Effector CD4-positive, alpha-beta T cell (primary cell): ENCODE measurements at places on chromosomes 2 and 18.

DNA sequence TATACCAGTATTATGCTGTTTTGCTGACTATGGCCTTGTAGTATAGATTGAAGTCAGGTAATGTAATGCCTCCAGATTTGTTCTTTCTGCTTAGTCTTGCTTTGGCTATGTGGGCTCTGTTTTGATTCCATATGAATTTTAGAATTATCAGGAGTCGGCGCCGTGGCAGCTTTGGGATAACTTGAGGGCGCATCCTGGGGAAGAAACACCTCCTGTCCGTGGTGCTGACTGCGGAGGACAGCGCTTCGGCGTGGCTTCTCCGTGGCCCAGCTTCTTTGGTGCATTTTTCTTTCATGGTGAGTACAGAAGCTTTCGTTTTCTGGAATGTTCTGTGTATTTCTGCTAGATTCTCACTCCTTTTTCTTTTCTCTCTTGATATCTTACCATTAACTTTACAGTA, 25.2 kb downstream of the CCDC74A start:
- no peak for DNase-seq

- no peak for DNase-seq
Measured at GRCh38 chr2:42906557-42907411, 114.4 kb upstream of the HAAO start.

- DNase-seq: no peak
Measured at GRCh38 chr2:133414486-133415209, 153.6 kb downstream of the NCKAP5 start.

- no peak for DNase-seq
Measured at GRCh38 chr2:212249451-212249850, 289.2 kb downstream of the ERBB4 start.

DNA sequence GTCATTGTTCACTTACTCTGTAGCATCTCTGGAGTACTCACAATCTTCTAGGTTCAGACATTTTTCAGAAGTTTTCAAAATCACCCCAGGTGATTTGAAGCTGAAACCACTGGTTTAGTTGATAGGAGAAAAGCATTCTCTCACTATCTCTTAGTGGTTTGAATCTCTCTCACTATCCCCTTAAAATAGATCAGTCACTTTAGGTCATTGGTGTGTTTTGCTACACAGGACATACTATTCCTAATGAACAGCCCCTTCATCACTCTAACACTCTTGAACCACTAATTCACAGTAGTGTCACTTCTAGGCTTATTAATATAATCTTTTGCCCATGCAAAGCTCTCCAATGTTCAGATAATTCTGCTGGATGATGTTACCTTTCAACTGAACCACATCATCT, 34.5 kb downstream of the LYPD6 start:
- DNase-seq: no peak

DNA sequence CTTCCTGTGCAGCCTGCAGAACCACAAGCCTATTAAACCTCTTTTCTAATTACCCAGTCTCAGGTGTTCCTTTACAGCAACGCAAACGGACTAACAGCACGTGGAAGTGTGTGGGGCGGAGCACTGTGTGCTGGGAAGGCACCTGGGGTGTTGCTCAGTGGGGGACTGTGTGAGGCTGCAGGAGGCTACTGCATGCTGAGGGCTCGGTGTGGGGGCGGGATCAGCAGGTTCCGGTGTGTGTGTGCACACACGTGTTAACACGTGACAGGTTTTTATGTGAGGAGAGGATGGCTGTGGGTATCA, 58.9 kb downstream of the ANKMY1 start:
- no peak for DNase-seq

GRCh38 chr2:160144280-160144990, 55.6 kb downstream of the ITGB6 start:
- DNase-seq: no peak

- DNase-seq: no peak
Measured at GRCh38 chr2:81976998-81977397, 1672.4 kb upstream of the LRRTM1 start.

- DNase-seq: no peak
Measured at GRCh38 chr18:23307567-23308295, 145.4 kb upstream of the RIOK3 start.

DNA sequence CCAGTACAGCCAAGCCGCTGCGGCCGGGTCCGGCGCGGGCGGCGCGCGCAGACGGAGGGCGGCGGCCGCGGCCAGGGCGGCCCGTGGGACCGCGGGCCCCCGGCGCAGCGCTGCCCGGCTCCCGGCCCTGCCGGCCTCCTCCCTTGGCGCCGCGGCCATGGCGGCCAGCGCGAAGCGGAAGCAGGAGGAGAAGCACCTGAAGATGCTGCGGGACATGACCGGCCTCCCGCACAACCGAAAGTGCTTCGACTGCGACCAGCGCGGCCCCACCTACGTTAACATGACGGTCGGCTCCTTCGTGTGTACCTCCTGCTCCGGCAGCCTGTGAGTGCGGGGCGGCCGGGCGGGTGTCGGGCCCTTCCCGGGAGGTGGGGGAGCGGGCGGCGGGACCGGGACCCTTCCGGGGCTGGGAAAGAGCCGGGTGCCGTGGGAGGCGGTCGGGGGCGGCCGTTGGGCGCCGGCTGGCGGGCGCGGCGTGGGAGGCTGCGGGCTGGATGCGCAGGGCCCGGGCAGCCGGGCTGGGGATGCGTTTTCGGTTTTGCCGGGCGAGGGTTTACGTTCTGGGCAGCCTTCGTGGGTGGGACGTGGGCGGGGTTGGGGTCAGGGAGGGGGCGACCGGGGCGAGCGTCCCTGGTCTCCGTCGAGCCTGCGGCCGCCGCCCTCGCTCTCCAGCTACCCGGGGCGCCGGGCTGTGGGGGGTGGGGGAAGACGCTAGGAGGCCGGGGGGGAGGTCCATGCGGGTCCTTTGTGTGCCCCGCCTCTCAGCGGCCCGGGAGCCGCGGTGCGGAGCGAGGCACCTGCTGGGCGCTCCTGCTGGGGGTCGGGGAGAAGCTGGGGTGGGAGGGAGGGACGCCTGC, 537 bp downstream of the AGFG1 start:
- peak; percentile 37 for DNase-seq

DNA sequence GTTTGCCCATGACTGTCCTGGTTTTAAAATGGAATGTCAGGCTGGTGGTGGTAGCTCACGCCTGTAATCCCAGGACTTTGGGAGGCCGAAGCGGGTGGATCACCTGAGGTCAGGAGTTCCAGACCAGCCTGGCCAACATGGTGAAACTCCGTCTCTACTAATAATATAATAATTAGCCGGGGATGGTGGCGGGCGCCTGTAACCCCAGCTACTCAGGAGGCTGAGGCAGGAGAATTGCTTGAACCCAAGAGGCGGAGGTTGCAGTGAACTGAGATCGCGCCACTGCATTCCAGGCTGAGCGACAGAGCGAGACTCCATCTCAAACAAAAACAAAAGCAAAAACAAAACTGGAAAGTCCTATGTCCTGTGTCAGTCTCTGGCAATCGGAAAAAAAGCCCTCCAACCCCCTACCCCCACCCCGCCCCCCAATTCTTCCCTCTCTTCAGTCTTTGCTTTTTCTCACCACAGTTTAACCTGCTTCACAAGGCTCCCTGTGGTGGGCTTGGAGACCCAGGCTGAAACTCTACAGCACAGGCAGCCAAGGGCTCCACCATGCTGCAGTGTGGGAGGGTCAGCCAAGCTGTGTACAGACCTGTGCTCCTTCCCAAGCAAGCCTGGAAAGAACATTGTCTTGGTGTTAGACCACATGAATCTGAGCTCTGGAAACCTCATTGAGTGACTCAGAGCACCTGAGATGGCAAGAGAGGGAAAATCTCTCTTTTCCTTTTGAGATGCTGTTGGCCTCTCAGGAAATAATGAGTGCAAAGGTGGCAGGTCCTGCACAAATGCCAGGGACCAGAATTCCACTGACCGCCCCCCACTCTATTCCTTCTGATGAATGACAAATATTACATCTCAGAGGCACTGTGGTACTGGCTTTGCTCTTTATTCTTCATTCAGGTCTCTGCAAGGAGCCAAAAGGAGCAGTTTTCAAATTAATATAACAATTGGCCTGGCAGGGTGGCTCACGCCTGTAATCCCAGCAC, 16.7 kb downstream of the MYCN start:
- DNase-seq: no peak

- DNase-seq: no peak
Measured at GRCh38 chr2:117407746-117408145, 406.7 kb upstream of the DDX18 start.

GRCh38 chr2:218895759-218896500, 15.3 kb downstream of the WNT10A start:
- no peak for DNase-seq

DNA sequence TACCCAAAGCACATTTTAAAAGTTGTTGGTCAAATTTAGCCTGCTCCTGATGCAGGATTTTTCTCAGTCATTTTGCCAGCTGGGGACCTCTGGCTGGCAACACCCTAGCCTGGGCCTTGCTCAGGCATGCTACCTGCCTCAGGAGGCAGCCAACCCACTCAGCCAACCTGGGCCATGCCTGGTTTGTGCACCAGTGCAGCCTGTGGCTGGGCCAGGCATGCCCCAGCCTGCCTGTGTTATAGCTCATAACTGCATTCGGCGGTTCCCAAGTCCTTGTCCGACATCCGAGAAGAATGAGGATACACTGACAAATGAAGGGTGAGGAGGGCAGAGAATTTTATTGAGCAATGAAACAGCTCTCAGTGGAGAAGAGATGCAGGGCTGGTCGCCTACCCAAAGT, 608.0 kb downstream of the SUCLG1 start:
- DNase-seq: no peak

DNA sequence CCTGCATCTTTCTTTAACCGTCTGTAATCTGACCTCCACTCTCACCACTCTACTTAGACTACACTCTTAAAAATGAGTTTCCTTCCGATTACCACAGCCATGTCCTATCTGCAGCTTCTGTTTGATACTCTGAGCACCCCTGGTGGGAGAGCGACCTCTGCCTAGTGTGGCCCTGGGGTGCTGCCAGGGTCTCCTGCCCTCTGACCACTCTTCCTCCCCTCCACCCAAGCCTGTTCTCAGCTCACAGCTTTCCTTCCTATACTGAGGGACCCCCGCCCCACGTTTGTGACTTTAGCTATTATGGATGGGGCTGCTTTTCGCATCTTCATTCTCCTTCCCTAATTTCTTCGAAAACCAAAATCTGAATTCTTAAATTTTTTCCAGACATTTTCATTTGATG, 132.7 kb downstream of the KCTD1 start:
- DNase-seq: no peak

- no peak for DNase-seq
Measured at GRCh38 chr2:222739939-222740338, 68.5 kb downstream of the MOGAT1 start.

GRCh38 chr18:12271376-12272235, 17.4 kb downstream of the CIDEA start:
- DNase-seq: no peak

GRCh38 chr2:207255565-207256470, 90.1 kb upstream of the KLF7 start:
- no peak for DNase-seq

- no peak for DNase-seq
Measured at GRCh38 chr2:134312482-134312881, 58.6 kb downstream of the MGAT5 start.

DNA sequence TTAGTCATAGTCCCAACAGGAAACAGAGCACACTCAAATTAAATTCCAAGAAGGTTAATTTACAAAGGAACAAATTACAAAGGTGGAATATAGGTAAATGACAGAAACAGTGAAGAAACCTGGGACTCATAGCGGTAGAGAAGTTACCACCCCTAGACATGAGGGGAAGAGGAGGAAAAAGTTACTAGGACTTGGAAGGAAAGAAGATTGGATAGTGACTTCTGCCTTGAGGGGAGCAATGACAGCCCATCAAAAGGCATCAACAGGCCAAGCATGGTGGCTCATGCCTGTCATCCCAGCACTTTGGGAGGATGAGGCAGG, 2.4 kb upstream of the PDE11A start:
- no peak for DNase-seq

DNA sequence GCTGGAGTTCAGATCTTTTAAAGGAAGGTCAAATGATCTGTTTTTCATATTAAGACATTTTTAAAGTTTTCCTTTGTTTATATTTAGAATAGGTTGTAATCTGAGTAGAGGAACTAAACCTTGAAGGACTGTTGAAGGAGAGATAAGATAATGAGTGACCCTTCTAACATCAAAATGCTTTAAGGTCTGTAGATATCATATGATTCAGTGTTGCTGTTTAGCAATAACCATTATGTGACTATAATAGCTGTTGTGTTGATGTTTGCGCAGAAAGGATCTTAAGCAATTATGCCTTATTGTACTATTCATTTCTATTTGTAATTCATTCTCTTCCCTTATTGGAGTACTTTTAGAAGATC, 60.0 kb downstream of the SLC16A14 start:
- DNase-seq: no peak

DNA sequence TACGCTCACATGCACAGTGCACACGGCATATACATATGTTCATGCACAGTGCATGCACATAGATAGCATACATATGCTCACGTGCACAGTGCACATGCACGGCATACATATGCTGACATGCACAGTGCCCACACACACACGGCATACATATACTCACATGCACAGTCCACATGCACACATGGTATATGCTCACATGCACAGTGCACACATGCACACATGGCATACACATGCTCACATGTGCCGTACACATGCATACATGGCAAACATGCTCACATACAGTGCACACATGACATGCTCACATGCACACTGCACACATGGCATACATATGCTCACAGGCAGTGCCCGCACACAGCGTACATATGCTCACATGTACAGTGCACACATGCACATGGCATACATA, 97.7 kb upstream of the CTDP1 start:
- DNase-seq: no peak

- DNase-seq: no peak
Measured at GRCh38 chr2:146777181-146777580, 1067.6 kb upstream of the ACVR2A start.

DNA sequence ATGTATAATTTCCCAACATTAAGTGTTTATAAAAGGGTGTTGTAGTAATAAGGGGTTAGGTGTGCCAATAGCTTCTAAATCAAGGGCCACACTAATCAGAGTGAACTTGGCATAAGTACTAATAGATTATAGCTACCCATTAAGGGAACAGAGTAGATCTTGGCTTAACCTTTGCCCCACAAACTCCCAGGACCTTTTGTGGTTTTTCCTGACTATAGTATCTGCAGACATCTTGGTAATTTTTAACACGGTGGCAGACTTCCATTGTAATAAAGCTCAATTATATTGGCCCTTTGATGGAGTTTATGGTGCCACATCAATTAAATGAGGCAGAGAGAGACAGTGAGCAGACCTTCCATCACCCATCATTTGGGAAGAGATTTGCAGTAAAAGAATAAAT, 358.5 kb upstream of the HNRNPA3 start:
- no peak for DNase-seq
